Activated T-cell treated with anti-CD3 and anti-CD28 coated beads for 48 hours (primary cell): ENCODE measurements at places on chromosomes 12 and 14.

GRCh38 chr14:69539631-69540410 is 34.9 kb downstream of the CCDC177 start:
- DNase-seq: no peak

- DNase-seq: no peak
Observed at GRCh38 chr14:51092965-51093364, 1.9 kb downstream of the TRIM9 start.

GRCh38 chr12:115370650-115371049 is 686.7 kb upstream of the TBX3 start:
- DNase-seq: no peak

DNA sequence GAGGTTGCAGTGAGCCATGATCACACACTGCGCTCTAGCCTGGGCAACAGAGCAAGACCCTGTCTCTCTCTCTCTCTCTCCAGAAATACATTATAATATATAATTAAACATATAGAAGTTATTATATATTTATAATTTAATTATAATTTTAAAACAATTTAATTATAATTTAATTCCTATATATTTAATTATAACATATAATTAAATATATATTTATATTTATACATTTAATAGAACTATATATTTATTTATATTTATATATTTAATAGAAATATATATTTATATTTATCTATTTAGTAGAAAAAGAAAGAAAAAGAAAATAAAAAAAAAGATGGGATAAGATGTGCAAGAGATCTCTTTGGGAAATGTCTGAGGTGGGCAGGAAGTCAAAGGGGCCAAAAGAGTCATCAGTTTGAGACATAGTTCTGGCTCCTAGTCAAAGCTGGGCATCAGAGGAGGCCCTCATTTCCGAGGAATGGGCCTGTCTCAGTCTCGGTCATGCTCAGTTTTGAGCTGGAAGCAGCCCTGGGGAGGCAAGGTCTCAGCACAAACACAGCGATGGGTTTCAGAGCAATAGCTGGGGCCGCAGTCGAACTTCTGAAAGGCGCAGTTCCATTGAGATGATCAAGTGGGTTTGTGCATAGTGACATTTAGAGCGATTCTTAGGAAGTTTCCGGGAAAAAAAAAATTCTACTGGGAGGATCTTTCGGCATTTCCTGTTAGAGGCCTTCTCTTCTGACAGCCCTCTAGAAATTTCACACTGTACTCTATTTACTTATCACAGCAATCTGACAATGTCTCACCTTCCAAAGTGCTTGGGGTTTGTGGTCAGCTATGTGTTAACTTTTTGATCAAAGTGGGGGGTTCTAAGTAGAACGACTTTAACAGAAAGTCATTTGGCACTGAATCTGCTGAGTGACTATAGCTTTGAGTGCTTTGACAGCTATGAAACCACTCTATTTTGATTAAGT is 58.7 kb upstream of the GZMB start:
- DNase-seq: peak; percentile 43

GRCh38 chr12:6062395-6062756 is 62.1 kb downstream of the VWF start:
- DNase-seq: no peak

- no peak for DNase-seq
Observed at GRCh38 chr12:106179086-106179485, 40.3 kb upstream of the NUAK1 start.

GRCh38 chr12:62703011-62703380 is 232.0 kb downstream of the PPM1H start:
- no peak for DNase-seq

- no peak for DNase-seq
Observed at GRCh38 chr12:57215065-57215464, 1.5 kb upstream of the NXPH4 start.

DNA sequence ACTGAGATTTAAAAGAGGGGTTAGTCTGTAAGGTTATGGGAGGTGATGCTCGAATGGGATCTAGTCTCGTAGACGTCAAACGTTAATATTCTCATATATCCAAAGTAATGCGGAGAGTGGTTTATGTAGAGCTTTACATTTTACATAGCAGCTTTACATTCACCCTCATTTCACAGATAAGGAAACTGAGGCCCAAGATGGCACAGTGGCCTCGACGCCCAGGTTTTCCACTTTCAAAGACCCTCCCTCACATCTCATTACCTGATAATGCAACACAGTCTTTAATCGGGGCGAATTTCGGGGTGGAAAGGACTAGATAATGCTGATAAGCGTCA is 450 bp upstream of the TDG start:
- no peak for DNase-seq

- DNase-seq: no peak
Observed at GRCh38 chr14:33668066-33668465, 282.8 kb downstream of the EGLN3 start.

- no peak for DNase-seq
Observed at GRCh38 chr14:99095369-99095768, 176.6 kb downstream of the BCL11B start.

DNA sequence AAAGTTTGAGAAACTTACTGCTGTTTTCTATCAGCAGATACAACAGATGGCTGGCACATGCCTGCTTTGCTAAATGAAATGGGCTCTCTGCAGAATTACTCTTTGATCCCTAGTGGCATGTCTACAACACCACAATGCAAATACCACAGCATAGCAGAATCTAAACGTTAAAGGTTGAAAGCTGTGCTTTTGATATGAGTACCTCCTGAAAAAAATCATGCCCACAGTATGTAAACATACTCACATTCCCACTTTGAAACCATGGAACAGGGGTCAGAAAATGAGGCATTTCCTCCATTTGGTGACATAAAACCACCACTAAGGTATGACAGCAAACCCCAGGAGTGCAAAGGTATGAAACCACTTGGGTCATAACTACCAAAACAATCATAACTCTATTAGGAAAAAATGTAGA is 7.5 kb downstream of the WIF1 start:
- no peak for DNase-seq
